ENCODE measurements at places on chromosomes 13 and 19.

GRCh38 chr19:42193706-42194105 lies 23.8 kb downstream of the DEDD2 start:
- no peak for DNase-seq

DNA sequence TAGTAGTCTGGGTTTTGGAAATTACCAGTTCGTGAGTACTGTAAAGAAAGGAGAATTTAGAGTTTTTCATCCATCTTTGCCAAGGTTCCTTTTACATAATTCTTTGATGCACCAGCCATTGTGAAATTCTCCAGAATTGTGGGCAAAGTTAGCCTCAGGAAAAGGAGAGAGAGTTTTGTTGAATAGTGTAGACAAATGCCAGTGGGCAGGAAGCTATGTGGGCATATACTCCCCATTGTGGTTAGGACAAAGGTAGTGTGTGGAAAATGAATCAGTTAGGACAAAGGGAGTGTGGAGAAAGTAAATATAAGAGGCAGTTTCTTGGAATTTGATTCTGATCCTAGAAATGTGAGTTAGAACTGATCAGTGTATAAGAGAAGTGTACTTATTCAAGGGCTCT lies 67.9 kb downstream of the PCCA start:
- no peak for DNase-seq

DNA sequence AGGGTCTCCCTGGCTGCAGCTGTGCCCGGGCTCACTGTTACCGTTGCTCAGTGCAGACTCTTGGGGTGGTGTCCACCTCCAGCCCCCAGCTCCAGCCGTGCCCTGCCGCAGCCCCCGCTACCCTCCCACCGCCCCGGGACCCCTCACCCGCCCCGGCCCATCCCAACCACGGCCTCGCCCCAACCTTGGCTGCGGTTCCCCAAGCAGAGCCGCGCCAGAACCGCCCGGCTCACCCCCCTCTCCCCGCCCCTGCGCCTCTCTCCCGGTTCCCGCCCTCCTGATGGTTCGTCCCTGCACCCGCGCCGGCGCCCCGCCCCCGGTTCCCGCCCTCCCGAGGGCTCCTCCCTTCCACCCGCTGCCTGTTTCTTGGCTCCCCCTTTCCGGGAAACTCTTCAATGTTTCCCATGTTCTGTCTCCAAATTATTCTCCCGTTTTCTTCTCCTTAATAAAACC lies 40.3 kb downstream of the ANKRD10 start:
- no peak for DNase-seq

DNA sequence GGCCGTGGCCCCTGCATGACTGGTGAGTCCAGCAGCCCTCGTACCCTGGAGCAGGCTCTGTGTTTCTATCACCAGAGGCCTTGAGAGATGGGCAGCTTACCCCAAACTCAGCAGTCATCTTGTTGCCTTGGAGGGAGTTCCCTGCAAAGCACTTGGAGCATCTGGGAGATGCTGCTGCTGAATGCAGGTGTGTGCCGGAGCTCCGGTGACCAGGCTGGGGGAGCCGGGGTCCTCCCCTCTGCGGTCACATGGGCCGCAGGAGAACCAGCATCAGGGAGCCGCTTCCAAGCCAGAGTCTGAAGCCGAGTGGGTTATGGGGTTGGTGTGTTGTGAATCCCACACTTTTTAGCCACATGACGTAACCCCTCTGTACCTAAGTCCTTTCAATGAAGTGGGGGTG lies 82.8 kb downstream of the TEX29 start:
- no peak for DNase-seq

- no peak for DNase-seq
Measured at GRCh38 chr19:17909003-17909732, 23.6 kb upstream of the CCDC124 start.

GRCh38 chr19:43594710-43595604 lies 977 bp downstream of the IRGQ start:
- DNase-seq: peak; percentile 64

DNA sequence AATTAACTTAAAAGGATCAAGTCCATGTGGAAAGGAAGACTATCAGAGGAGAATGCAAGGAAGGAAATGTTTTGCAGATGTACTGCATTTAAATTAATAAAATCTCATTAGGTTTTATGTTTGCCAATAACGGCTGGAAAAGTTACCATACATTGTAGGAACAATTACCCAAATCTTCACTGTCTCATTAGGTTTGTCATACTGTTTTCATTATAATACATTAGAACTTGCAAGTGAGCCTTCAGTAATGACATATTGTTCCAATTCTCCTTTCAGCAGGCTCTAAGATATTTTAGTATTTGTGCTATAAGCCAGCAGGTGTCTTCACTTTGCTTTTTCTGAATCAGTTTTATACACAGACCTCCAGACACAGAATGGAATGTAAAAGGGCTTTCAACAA lies 661.6 kb upstream of the KLHL1 start:
- no peak for DNase-seq

DNA sequence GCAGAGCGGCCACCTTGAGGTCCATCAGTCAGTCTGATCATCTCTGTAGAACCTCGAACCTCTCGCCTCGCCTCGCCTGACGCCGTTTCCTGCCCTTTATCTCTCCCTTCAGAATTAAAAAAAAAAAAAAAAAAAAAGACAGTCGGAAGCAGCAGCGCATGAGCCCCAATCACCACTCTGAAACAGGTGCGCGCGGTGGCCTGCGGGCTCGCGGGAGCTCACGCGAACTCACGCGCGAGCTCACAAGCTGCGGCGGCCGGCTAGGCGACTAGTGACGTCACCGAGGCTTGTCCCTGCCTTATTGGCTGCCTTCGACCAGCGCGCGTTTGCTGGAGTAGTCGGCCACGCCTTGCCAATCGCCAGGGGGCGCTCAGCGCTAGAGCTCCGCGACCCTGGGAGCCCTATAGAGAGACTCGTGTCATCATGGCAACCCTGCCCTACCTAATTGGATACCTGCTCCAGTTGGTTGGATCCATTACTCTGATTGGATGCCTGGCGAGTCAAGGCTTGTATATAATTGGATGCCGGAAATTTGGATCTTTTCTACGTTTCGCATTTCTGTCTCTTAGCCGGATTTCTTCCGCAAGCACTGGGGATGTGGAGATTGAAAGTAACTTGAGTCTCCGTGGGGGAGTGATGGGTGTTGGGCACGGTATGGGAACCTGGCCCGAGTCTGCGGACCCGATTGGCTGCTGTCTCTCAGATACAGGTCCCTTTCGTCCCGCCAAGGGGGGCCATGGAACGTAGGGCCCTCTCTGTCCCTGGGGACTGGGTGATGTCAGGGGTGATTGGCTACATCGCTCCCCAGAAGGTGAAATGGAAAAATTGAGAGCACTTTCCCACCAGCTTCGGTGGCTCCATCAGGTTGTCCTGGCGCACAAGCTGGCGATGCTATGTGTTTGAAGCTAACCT lies 31.6 kb downstream of the SYT3 start:
- peak; percentile 27 for DNase-seq

GRCh38 chr13:20209948-20210347 lies 17.2 kb upstream of the GJB2 start:
- no peak for DNase-seq

- DNase-seq: peak; percentile 10
Measured at GRCh38 chr19:52689843-52690368, 44.9 kb downstream of the ZNF611 start.

- no peak for DNase-seq
Measured at GRCh38 chr19:47848823-47849473, 10.1 kb upstream of the TPRX2 start.

Measured in central memory CD8-positive, alpha-beta T cell (primary cell).